GM20000 (cell line): ENCODE measurements at places on chromosomes 5 and 9.

GRCh38 chr5:126492939-126493338, 69.7 kb downstream of the GRAMD2B start:
- DNase-seq, result no peak

DNA sequence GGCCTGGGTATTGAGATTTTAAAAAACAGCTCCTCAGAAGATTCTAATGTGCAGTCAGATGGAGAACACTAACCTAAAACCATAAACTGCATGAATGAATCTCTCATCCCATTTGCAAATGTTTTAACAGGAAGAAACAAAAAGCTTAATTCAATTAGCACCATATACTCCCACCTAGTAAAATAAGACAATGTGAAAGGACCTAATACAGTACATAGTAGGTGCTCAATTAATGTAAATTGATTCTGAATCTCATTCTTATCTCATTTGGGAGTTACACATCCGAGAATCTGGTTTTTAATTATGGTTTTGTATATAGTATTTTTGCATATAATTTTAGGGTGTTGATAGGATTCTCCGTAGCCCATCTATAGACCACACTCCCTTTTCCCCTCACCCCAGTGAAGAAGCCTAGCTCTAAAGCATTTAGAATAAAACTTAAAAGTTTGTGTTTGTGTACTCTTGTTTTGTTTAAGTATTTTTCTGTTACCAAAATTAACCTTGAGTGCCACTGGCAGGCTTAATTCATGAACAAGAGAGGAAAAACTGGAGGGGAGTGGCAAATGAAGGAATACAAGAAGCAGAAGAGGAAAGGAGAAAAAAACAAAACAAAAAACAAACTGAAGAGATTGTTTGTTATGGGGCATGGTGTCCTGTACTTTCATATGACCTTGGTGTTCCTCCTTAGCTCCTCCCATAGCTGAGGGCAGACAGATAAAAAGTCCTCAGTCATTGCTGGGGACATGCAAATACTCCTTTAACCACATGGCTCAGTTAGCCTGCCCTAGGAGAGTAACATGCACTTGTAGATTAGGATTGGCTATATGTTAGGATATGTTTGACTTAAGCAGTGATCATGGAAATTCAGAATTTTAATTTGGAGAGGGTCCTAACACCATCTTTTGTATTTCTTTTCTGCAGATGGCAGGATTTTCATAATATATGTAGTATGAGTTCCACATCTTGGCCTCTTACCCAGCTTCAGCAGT, 1.2 kb downstream of the RNF14 start:
- DNase-seq, result peak; percentile 77

DNA sequence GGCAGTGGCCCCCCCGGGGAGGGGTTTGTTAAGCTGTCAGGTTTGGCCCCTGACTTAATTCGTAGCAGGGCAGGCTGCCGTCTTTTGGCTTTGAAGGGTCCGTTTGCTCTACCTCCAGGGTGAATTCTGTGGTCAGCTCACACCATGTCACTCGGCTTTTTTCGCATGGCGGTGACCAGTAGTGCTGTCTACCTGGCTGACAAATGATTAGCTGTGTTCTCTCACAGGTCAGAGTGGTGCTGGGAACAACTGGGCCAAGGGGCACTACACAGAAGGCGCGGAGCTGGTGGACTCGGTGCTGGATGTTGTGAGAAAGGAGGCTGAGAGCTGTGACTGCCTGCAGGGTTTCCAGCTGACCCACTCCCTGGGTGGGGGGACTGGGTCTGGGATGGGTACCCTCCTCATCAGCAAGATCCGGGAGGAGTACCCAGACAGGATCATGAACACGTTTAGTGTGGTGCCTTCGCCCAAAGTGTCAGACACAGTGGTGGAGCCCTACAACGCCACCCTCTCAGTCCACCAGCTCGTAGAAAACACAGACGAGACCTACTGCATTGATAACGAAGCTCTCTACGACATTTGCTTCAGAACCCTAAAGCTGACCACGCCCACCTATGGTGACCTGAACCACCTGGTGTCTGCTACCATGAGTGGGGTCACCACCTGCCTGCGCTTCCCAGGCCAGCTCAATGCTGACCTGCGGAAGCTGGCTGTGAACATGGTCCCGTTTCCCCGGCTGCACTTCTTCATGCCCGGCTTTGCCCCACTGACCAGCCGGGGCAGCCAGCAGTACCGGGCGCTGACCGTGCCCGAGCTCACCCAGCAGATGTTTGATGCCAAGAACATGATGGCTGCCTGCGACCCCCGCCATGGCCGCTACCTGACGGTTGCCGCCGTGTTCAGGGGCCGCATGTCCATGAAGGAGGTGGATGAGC, 1.4 kb downstream of the TUBB4B start:
- DNase-seq, result no peak

- DNase-seq, result no peak
Observed at GRCh38 chr5:61289241-61289640, 42.8 kb upstream of the ZSWIM6 start.

- DNase-seq, result no peak
Observed at GRCh38 chr5:67808340-67808739, 407.2 kb upstream of the PIK3R1 start.

DNA sequence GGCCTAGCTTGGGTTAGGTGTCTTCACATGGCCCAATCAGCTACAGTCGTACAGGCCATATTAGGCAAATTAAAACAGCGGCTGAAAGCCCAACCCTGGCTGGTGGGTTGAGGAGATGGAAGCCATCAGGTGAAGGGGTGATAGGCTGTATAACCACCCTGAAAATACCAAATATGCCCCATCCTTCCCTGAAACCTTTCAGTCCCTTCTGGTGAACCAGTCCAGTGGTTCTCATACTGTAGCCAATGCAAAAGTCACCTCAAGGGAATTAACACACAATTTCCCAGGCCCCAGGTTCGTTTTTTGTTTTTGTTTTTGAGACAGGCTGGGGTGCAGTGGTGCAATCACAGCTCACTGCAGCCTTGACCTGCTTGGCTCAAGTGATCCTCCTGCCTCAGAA, 19.8 kb upstream of the KCNV2 start:
- no peak for DNase-seq

GRCh38 chr5:157942595-157942994, 83.7 kb upstream of the CLINT1 start:
- no peak for DNase-seq

DNA sequence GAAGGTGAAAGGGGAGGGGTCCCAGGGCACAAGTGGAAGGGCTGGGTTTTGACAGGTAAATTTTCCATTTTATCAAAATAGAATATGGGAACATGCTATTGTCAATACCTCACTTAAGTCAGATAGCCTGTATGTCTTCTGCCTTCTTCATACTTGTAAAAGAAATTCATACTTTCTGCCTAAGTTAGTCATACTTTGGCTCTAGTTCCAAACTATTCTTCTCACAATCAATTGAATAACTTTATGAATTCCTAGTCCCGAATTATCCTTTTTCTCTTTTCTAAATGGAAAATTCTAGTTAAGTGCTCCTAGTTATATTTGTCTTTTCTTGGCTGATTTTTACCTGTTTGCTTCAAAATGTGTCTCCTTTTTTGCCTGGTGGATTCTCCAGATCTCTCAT, 271.4 kb downstream of the CSNK1G3 start:
- no peak for DNase-seq

- no peak for DNase-seq
Observed at GRCh38 chr9:38705917-38706316, 14.0 kb downstream of the FAM240B start.

GRCh38 chr5:1551426-1552301, 27.9 kb upstream of the LPCAT1 start:
- no peak for DNase-seq

DNA sequence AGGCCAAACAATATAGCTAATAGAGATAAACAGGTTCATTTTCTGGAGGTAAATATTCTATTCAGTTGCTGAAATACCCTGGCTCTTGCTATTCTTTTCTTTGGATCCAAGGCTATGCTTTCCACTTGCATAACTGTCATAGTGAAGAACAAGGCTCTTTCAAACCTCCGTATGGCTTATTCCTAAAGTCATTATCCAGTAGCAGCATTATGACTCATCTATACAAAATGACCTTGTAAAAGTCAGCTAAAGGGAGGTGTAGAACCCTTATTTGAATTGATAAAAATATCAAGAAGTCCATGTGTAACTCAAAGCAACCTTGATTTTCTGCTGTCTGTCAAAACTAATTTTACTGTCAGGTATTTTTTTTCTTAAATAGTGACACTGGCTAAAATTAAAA, 447.8 kb downstream of the PLK2 start:
- DNase-seq, result no peak

- DNase-seq, result no peak
Observed at GRCh38 chr5:44389090-44389822, at the start of gene FGF10. FGF10 (minus strand) TSS chr5:44389420; CDS start chr5:44388682, 738 bp downstream.

DNA sequence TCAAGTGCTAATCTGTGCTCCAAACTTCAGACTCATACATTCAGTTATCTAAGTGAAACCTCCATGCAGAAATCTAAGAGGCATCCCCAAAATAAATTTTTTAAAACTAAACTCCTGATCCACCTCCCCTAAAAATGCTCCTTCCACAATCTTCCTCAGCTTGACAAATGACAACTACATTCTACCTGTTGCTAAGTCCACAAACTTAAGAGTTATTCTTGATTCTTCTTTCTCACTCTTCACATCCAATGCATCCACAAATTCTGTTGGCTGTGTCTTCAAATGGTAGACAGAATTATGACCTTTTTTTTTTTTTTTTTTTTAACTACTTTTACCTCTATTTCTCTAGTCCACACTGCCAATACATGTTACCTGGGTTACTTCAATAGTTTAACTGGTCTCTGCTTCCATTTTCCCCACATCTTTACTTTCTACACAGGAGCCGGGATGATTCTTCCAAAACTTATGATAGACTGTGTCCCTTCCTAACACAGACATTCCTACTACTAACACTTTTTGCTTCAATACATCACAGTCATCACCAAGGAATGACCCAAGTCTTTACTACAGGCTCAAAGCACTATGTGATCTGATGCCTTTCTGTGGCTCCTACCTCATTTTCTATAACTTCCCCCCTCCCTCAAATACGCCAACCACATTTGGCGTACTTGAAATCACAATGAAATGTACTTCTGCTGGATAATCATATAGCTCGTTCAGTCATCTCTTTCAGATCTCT, 143.6 kb downstream of the PDE4D start:
- DNase-seq, result no peak

GRCh38 chr5:135913713-135914626, 18.3 kb upstream of the IL9 start:
- DNase-seq, result no peak

DNA sequence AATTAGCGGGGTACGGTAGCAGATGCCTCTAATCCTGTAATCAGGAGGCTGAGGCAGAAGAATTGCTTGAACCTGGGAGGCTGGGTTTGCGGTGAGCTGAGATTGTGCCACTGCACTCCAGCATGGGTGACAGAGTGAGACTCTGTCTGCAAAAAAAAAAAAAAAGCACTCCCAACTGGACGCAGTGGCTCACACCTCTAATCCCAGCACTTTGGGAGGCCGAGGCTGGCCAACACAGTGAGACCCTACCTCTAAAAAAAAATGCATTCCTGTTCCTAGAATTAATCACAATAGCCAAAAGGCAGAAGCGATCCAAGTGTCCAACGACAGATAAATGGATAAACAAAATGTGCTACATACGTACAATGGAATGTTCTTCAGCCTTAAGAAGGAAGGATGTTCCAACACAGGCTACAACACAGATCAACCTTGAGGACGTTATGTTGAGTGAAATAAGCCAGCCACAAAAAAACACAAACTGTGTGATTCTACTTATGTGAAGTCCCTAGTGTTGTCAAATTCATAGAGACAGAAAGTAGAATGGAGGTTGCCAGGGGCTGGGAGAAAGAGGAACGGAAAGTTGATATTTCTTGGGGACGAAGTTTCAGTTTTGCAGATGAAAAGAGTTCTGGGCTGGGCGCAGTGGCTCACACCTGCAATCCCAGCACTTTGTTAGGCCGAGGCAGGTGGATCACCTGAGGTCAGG, 13.8 kb downstream of the FAM78A start:
- DNase-seq, result no peak

DNA sequence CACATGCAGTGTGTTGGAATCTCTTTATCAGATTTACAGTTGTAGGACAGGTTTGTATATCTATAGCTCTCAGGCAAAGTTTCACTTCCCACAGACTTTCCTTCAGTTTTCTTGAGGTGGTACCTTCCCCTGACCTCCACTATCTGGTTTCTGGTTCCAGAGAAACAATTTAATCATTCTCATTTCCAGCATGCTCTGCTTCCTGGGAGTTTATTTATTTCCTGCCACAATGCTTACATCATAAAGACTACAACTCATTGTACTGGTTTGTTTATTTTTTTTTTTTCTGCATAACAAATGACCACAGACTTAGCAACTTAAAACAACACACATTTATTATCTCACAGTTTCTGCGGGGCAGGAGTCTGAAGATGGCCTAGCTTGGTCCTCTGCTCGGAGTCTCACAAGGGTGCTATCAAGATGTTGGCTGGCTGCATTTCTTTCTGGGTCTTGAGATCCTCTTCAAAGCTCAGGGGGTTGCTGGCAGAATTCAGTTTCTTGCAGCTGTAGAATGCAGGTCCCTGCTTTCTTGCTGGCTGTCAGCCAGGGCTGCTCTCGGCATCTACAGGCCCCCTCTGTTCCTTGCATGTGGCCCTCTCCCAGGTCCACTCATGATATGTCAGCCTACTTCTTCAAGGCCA, 247.7 kb downstream of the ENC1 start:
- DNase-seq, result no peak

GRCh38 chr5:94420885-94421284, 197.5 kb downstream of the KIAA0825 start:
- no peak for DNase-seq

DNA sequence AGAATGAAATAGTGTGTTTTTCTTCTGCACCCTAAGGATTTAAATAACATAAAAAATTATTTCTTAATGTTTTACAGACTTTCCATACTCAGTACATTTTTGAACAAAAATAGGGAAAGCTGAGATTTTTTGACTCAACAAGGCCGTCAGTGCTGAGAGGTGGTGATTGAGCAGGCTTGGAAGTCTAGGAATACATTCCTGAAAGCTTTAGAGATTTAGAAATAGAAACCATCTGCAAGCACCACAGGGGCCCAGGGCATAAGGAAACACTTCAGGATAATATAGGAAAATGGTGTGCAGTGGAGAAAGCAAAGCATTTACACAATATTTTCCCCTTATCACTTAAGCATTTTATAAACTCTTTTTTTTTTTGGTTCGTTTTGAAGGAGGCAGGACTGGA, 5.2 kb downstream of the BASP1 start:
- no peak for DNase-seq

- no peak for DNase-seq
Observed at GRCh38 chr9:7710686-7711085, 88.9 kb downstream of the DMAC1 start.

GRCh38 chr5:29240379-29240778, 1953.1 kb upstream of the CDH6 start:
- DNase-seq, result no peak

DNA sequence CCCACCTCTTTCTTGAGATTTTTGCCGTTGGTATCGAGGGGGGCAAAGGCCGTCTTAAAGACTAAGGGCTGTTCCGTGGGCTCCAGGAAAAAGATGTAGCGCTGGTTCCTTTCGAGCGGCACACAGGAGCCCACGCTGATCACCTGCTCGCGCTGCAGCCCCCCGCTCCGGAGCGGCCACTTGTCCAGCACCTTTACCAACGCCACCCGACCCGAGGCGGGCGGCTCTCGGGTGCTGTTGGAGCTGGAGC, 781 bp downstream of the NRG2 start:
- no peak for DNase-seq

- DNase-seq, result peak; percentile 10
Observed at GRCh38 chr5:35938568-35939227, at the start of gene CAPSL. CAPSL (minus strand) TSS chr5:35938622; CDS start chr5:35921120, 17,502 bp downstream.

GRCh38 chr5:96783326-96783725, 24.4 kb downstream of the ERAP1 start:
- DNase-seq, result no peak

- DNase-seq, result peak; percentile 37
Observed at GRCh38 chr5:34533582-34534522, 122.3 kb upstream of the RAI14 start.

- no peak for DNase-seq
Observed at GRCh38 chr5:108578791-108579190, 168.9 kb upstream of the FER start.
